ENCODE measurements at places on chromosomes 12 and 14.

- no peak for DNase-seq
Measured at GRCh38 chr12:71161591-71161990, 3.8 kb upstream of the TSPAN8 start.

- DNase-seq = peak; percentile 9
Measured at GRCh38 chr14:21840765-21841164, 167.1 kb upstream of the OR4E1 start.

GRCh38 chr12:59181196-59181777, 261.0 kb upstream of the LRIG3 start:
- DNase-seq = no peak

- DNase-seq = no peak
Measured at GRCh38 chr14:54356172-54356571, 40.6 kb upstream of the CDKN3 start.

DNA sequence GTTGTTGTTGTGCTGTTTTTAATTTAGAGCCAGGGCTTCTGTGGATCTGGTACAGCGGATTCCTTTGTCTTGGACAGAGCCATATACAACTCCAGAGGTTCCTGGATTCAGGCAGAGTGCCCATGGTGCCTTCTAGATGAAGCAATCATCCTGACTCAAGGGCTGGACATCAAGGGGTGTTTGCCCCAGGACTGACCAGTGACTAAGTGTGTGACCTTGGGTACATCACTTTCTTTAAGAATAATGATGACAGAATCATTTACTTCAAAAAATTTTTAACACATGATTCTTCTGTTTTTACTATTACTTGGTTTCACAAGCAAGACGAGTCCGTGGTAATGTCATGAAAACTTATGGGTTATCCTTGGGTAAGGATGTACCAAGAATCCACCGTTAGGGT, 397.3 kb downstream of the ZFP36L1 start:
- no peak for DNase-seq

DNA sequence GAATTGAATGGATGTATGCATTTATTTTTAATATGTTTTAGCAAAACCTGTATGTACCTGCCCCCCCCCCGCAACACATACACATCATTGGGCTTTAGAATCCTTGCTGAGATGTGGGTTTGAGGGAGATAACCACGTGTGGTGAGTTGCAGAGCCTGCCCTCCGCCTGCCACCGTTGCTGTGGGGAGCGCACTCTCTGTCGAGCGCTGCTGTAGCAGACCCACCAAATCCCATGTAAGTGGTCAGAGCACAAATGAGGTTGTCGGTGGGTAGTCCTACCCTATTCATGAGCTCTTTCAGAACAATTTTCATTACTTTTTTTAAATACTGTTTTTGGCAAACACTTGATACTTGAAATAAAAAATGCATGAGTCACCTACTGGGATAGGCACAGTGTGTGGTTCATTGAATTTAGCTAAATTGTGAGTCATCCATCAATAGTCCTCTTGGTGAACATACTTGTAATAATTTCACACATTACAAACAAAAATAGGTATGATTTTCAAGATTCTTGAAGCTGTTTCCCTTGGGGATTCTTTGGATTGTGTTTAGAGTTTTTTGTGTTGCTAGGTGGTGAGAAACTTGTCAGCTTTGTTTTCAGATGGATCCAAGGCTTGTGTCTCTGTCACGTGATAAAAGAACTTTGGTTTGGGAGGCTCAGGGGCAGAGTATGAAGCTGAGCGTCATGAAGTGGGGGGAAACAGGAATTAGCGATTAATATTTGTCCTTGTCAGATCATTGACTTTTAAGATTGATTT, 107.6 kb downstream of the PTCSC3 start:
- DNase-seq = no peak

GRCh38 chr12:116882742-116883141, 1.5 kb upstream of the HRK start:
- DNase-seq = peak; percentile 24

- DNase-seq = no peak
Measured at GRCh38 chr14:76293923-76294322, 82.0 kb upstream of the ESRRB start.

- no peak for DNase-seq
Measured at GRCh38 chr14:92677087-92677668, 71.2 kb downstream of the LGMN start.

GRCh38 chr12:26572137-26572536, 260.9 kb downstream of the ITPR2 start:
- DNase-seq = no peak

GRCh38 chr12:70149013-70149412, 94.2 kb upstream of the CNOT2 start:
- DNase-seq = no peak

DNA sequence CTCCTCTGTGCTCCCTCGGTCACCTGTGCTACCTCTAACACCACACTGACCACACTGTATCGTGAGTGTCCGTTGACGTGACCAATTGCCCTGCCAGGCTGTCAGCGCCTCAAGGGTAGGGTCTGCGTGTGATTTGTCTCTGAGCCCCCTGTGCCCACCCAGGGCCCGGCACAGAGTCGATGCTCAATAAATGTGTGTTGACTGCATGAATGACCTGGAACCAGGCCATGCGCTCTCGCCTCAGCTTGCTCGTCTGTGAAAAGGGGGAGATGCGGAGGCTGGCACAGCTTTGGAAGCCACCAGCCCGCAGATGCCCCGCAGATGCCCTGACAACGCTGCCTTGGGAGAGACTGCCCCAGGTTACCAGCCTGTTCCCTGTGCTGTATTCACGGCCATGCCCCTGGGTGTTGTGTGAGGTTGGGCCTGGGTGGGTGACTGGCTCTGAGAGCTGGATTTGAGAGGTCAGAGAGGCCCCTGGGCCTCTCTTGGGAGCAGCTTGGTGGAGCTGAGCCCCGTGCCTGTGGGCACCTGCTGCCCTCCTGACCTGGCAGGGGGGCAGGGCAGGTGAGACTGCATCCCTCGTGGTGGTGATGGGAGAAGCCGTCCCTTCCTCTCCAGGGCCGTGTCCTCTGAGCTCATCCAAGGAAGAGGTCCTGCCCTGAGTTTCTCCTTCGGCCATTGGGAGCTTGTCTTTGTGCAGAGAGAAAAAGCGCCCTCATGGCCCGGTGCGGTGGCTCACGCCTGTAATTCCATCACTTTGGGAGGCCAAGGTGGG, 43.2 kb downstream of the CYP46A1 start:
- DNase-seq = no peak

DNA sequence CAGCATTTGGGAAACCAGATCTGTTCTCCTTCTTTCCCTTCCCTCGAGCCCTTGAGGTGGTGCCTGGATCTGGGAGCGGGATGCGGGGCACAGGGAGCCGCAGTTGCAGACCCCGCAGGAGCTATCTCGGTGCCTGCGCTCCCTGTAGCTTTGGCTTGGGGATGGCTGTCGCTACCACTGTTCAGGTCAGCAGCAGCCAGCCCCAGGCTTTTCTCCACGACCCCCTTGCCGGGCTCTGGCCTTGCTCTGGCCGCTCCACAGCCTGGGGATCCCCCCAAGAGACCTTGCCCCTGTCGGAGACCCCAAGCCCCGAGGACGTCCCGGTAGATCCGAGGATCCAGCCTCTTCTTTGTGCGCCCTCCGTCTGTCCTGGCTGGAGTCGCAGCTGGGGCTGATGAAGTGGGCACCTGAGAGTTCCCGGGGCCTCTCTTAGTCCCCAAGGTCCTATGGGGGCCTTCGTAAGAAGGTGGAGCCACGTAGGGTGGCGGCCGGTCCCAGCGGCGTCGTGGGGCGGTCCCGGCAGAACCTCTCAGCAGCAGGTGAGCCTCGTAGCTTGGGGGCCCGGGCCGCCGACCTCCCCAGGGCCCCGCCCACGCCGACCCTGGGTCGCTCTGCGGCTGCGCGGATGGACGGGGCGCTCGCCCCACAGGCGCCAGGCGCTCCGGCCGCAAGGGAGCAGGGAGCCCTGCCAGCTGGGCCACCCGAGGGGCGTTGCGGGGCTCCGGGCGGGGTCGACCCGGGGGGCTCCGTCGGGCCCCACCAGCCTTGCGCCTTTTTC, 1.3 kb downstream of the DDN start:
- DNase-seq = peak; percentile 57

DNA sequence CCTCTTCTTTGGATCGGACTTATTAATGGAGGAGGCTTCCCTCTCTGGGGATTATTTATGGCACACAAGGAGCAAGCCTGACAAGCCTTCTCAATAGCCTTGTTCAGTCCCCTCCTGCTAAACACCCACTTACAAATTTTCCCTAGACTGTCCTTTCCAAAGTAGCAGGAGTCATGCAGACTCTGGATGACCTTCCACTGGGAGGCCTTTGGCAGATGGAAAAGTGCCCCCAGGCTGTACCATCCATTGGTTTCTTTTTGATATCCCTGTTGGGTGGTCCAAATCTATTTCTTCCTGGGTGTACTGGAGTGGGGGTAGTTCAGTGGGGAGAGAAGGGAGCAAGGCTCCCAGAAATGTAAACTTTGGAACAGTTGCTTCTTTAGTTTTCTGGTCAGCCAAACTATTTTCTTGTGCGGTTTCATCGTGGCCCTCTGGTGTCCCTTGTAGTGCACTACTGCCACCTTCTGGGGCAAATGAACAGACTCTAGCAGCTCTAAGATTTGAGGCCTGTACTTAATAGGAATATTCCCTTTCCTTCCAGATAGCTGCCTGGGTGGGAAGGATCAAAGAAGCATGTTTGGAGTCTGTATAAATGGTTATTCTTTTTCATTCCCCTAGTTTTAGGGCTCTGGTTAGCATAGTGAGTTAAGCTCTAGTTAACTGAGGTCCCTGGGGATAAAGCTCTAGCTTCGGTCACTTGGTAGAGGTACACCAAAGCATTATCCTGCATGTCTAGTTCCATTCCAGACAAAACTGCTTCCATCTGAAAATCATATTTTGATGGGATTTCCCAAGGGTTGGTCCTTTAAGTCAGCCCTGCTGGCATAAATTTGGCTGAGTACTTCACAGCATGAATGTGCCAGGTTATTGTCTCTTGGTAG, 409.5 kb downstream of the SLC6A15 start:
- DNase-seq = peak; percentile 45

All from erythroblast (primary cell).